ENCODE measurements at places on chromosomes 11 and 22.

DNA sequence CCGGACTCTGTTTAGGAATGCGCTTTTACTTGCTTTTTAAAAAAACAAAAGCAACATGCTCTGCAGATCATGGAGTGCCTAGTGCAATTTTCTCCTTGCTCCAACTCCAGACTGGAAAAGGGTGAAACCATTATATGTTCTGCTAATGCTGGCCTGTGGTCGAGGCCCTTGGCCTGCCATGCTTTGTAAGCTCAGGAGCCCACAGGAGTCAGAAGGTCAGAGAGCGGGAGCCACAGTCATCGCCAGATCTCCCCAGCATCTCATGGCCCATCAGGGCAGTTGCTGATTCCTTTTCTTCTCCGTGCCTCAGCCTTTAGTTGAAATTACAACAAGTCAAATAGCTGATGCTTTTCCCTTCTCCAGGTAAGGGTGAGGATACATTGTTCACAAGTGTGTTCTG, 80.3 kb downstream of the DDIAS start:
- DNase-seq: no peak

DNA sequence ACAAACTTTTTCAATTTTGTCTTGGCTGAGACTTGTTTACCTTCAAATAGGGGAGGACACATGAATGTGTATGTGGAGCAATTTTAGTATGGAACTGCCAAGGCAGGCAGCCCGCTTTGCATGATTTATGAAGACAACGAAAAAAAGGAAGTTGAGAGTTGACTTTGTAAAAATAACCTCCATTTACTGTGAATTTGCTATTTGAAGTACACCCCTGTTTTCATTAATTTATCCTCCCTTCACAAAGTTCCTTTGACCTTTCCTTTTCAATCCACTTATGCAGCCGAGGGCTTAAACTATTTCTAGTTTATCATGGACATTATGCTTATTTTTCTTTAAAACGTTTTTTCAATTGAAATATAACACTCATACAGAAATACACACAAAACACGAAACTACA, 369.6 kb upstream of the CADM1 start:
- no peak for DNase-seq

GRCh38 chr11:105644839-105645573, 35.1 kb downstream of the GRIA4 start:
- no peak for DNase-seq

GRCh38 chr11:62556108-62556874, 9.7 kb upstream of the AHNAK start:
- peak; percentile 76 for DNase-seq

GRCh38 chr11:36192425-36193289, 96.6 kb downstream of the COMMD9 start:
- DNase-seq: no peak

GRCh38 chr22:48155446-48155845, 1393.0 kb downstream of the TBC1D22A start:
- DNase-seq: no peak

DNA sequence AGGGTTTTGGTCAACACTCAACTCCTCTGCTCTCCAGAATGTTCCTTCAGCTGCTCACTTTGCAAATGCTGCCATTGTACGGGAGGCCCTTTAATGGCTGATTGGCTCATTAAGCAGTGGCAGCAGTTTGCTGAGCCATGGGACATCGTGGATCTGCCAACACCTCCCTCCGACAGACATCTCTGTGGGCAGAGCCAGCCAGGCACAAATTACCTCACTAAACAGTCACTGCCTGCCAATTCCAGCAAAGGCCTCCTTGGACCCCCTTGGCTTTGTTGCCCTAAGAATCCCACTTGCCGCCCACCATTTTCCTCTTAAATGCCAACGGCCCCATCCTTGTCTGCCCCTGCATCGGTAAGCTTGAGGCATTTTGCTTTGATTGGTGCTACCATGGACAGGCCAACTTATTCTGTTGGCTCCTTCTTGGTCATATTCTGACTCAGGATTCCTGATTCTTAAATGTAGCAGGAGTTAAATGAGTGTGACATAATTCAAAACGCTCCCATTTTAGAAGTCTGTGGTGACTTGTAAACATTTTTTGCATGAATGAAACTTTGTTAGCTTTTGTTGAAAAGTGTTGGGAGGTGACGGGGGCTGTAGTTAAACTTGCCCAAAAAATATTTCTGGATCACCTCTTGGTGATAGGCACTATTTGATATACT, 57.5 kb upstream of the LMO2 start:
- DNase-seq: no peak

DNA sequence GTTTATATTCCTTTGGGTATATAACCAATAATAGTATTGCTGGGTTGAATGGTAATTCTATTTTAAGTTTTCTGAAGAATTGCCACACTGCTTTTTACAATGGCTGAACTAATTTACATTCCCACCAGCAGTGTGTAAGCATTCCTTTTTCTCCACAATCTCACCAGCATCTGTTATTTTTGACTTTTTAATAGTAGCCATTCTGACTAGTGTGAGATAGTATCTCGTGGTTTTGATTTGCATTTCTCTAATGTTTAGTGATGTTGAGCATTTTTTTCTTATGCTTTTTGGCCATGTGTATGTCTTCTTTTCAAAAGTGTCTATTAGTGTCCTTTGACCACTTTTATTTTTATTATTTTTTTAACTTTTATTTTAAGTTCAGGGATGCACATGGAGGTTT, 275.3 kb downstream of the METTL15 start:
- no peak for DNase-seq

All from hypothalamus (tissue), 51 donors.